Large intestine (tissue), 12 donors: ENCODE measurements at places on chromosomes 5 and 9.

- DNase-seq = no peak
Measured at GRCh38 chr5:71778678-71779276, 59.7 kb downstream of the CARTPT start.

GRCh38 chr9:109447329-109448076 lies 50.6 kb downstream of the PTPN3 start:
- no peak for DNase-seq

DNA sequence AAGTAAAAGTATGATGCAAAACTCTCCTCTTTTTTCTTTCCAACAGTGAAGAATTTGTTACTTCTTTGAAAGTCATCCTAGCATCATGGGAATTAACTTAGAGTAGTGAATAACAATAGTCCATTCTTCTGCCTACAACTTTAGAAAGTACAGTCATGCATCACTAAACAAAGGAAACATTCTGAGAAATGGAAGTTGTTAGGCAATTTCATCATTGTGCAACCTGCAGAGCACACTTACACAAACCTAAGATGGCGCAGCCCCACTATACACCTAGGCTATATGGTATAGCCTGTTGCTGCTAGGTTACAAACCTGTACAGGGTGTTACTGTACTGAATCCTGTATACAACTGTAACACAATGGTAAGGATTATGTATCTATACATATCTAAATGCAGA lies 1209.3 kb upstream of the C9orf72 start:
- no peak for DNase-seq

DNA sequence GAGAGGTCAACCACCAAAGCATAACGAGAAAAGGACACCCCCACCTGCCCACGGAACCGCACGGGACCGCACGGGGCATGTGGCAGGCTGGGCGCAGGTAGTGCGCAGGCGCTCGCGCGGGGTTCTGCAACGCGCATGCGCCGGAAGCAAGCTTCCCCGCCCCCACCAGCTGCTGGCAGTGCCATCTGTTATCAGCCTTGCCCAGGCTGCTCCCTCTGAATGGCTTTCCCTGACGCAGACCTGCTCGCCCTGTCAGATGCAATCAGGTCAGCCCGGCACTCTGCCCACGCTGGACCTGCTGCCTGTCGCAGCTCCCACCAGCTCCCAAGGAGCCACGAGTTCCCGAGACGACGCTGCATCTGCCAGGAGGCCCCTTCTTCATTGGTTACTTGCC lies 22.8 kb downstream of the PTCH1 start:
- no peak for DNase-seq

GRCh38 chr5:84287951-84288350 lies 96.7 kb downstream of the EDIL3 start:
- no peak for DNase-seq
